ENCODE measurements at places on chromosomes 11 and 22. TPM values are rescaled to one million over a fixed set of nuclear protein-coding genes. Genes with fewer than 3 reads are reported as not detected.

DNA sequence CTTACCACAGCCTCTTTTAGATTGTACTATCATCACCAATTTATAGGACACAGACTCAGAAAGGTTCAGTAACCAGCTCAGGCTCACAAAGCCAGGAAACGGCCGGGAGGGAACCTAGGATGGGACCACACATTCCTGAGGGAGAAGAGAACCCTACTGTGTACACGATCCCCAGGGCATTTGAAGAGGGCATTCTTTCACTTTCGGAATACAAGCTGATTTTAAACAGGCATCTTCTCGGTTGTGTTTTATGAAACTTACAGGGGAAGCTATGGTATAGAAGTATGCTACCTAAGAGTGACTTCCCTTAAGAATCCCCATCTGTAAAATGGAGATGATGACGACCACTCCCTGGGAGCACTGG is 19.0 kb downstream of the SMCO4 start:
- no peak for DNase-seq

GRCh38 chr11:2892215-2892966 is 6.8 kb upstream of the CDKN1C start:
- DNase-seq = peak; percentile 26

The SLC22A8 gene
- total RNA-seq = not detected

DNA sequence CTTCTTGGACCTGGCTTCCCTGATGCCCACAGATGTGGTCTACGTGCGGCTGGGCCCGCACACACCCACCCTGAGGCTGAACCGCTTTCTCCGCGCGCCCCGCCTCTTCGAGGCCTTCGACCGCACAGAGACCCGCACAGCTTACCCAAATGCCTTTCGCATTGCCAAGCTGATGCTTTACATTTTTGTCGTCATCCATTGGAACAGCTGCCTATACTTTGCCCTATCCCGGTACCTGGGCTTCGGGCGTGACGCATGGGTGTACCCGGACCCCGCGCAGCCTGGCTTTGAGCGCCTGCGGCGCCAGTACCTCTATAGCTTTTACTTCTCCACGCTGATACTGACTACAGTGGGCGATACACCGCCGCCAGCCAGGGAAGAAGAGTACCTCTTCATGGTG is 1.2 kb downstream of the CNGA4 start:
- no peak for DNase-seq

DNA sequence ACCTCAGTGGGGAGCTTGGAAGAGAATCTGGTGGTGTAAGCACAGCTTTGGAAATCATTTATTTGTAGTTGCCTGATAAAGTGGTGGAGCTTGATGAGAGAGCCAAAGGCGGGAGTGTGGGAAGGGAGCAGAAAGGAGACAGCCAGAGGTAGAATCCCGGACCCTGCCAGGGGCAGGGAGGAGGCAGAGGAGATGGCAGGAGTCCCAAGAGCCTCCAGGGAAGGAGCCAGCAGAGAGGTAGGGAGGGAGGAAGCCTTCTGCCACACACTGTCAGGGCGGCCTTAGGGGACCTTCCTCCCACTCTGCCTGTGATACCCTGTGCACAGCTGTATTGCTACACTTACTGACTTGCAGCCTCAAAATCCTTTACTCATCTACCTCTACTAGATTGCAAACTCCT is 15.4 kb downstream of the SCUBE2 start:
- DNase-seq = no peak

DNA sequence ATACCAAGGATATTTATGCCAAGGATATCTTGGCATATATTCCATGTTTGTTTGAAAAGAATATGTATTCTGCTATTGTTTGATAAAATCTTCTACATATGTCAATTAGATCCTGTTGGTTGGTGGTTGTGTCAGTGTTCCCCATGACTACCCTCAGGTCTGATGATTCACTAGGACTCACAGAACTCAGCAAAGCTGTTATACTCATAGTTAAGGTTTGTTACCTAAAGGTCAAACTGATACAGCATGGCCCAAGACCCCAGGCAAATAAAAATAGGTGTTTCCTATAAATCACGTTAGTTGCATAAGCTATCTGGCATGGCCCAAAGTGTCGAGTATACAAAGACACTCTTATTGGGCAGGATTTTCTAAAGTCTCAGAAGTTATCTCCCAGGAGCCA is 30.2 kb upstream of the B3GNT6 start:
- DNase-seq = no peak

DNA sequence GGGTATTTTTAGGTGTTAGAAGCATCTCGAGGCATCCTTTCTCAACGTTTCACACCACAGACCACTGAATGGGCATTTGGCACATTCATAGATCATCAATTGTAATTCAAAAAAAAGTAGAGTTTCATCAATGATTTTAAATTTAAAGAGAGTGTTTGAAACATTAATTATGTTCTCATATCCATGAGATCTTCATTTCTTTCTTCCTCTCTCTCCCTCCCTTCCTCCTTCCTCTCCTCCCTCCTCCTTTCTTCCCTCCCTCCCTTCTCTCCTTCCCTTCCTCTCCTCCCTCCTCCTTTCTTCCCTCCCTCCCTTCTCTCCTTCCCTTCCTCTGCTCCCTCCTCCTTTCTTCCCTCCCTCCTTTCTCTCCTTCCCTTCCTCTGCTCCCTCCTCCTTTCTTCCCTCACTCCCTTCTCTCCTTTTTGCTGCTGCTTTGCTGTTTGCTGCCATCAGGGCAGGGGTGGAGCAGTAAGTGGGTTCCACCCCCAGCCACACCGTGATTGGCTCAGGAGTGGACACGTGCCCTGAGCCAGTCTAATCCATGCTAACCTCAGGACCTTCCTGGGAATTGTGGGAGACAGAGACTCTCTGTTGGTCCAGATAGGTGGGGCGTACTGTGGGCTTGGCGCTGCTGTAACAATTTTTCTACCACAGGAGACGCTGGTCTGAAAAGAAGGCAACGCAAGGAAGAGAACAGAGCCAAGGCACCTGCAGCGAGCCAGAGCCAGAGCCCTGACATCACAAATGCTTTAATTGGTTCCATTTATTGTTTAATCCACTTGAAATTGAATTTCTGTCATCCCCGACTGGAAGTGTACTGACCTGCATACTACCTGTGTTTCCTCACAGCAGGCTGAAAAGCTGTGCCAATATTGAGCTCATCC is 33.7 kb upstream of the APOBEC3A start:
- DNase-seq = peak; percentile 59

The OR8D4 gene
- not detected for total RNA-seq

- no peak for DNase-seq
These were observed 1257.3 kb downstream of the FAM181B start for GRCh38 chr11:81476345-81476744.

The TXNRD2 gene
- total RNA-seq = 30.6 TPM

The CATSPERZ gene
- total RNA-seq = not detected

DNA sequence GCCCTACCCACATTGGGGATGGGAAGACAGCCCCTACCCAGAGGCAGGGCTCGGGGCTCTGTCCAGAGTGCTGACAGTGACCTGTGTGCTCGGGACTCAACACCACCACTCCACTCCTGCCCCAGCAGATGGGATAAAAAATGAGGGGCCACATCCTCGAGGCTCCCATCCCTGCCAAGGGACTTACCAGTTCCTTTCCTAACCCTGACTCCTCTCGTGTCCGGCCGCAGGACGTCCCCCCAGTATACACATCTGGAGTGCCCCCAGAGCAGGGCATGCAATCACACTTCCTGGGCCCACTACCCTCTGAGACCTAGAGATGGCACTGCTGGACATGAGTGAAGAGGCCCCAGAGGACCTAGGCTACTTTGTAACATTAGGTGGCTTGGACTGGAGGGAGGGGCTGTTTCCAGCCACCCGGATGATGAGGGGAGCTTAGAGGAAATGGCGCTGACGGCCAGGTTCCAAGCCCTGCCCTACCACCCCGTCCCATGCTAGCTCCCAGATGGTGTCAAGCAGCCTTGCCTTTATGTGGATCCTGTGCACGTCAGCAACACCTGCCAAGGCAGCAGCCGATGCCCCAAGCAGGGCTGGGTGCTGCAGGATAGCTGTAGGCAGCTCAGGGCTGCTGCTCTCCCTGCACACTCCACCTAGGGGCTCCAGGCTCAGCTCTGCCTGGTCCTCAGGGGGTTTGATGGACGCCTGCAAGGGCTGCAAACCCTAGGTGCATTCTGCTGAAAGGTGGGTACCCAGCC is 86.6 kb downstream of the DGCR2 start:
- DNase-seq = no peak

GRCh38 chr11:67120456-67120855 is 1.4 kb downstream of the KDM2A start:
- DNase-seq = no peak

GRCh38 chr22:31577711-31578110 is 81.4 kb downstream of the SFI1 start:
- DNase-seq = no peak

- no peak for DNase-seq
These were observed 11.0 kb upstream of the MIEF1 start for GRCh38 chr22:39490966-39491680.

The FGF3 gene
- total RNA-seq = not detected

- no peak for DNase-seq
These were observed 32.8 kb upstream of the FJX1 start for GRCh38 chr11:35585416-35585815.

GRCh38 chr11:120626791-120627190 is 115.2 kb downstream of the GRIK4 start:
- no peak for DNase-seq

DNA sequence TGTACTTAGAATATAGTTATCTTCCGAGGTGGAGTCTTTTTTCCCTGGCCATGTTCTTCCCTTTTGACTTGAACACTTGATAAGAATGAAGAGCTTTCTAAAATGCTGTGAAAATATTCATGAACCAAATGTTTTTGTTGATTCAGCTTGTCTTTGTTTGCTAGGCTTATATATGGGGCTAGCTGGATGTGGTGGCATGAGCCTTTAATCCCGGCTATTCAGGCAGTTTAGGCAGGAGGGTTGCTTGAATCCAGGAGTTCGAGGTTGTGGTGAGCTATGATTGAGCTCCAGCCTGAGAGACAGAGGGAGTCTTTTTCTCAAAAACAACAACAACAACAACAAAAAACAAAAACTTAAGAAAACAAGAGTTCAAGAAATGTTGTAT is 23.1 kb downstream of the CBL start:
- DNase-seq = no peak

The CAPRIN1 gene
- total RNA-seq = 277 TPM

All from HFFc6 (cell line).